ENCODE measurements at places on chromosomes 3 and 15.

- no peak for DNase-seq
Measured at GRCh38 chr15:40927873-40928806, 1.0 kb upstream of the DLL4 start.

DNA sequence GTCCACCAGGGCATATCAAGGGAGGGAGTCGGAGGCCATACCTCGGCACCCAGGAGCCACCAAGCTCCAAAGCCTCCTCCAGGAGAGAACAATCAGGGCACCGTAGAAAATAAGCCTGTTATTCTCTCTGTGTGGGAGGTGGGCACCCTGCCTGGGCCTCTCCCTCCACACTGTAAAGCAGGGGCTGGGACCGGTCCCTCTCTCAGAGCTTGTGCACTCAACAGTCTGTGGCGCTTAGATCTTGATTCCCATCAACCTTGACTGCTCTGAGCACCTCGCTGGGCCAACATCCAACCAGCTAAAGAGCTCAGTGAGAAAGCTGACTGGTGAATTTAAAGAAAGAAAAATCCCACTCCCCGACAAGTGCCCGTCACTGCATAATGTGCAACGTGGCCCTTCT, 53.0 kb downstream of the PCSK6 start:
- DNase-seq = no peak

- DNase-seq = no peak
Measured at GRCh38 chr3:126535636-126536035, 11.7 kb downstream of the CHST13 start.

DNA sequence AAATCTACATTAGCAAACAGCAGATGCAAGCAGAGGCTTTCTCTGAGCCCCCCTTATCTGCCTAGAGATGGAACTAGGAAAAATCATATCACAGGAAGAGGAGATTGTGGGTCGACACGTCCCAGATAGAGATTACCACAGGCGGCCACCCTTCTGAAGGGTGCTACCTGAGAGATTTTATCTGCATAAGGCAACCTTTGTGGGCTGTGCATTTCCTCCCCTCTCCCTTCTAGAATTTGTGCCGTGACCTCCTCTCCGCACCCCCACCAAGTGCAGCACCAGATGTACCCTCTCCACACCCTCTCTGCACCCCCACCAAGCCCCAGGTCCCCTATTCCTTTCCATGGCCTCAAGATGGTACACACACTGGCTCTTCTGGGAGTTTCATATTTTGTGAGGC, 27.4 kb downstream of the METTL6 start:
- no peak for DNase-seq

GRCh38 chr3:15768421-15769255, 29.1 kb downstream of the ANKRD28 start:
- DNase-seq = peak; percentile 26

- DNase-seq = no peak
Measured at GRCh38 chr3:74542441-74542840, 72.0 kb downstream of the CNTN3 start.

DNA sequence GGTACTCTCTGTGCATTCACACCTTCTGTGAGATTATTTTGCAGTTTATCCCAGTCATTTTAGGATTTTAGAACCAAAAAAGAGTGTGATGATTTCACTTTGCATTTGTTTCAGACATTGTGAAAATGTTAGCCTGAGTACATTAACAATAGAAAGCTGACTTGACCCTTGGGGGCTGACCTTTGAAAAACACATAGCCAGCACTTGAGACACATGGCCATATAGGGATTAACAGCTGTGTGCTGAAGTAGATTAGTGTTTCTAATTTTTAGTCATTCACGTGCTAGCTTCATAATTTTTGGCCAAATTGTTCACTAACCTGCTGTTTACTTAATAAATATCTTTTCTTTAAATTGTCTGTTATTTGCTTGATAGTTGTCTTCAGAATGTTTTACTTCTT, 3.5 kb downstream of the FEM1B start:
- DNase-seq = no peak

- no peak for DNase-seq
Measured at GRCh38 chr3:177513815-177514610, 316.7 kb upstream of the TBL1XR1 start.

All from GM10248 (cell line).